Germinal center (tissue), 1 donor: ENCODE measurements at places on chromosomes 7 and 10.

DNA sequence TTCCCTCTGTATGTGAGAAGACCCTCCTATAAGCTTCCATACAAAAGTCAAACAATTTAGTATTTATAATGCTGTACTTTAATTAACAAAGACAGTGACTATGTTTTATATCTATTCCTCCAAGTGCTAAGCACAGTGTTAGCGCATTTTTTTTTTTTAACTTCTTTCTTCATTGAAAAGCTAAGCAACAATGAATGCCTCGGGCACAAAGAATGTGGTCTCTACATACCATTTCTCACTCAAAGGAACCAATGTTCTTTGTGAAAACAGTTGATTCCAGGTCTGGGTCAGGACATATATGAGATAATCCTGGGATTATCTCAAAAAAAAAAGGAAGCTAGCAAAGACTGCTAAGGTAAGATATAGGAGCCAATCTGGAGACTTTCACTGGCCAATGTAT, 26.2 kb upstream of the REEP3 start:
- no peak for DNase-seq

DNA sequence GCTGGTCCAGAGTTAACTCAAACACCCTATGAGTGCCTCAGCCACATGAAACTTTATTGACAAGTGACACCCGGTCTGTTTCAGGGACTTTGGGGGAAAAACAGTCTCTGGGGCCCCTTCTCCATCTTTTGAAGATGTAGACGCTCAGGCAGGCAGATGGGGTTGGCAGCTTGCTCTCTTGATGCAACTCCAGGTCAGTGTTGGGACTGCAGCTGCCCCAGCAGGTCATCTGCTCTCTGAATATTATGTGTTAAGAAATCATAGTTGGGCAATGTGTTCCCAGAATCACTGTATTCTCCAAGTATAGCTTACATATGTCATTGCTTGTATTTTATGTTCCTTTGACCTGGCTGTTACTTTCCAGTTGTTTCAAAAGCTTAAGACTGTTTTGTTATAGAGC, 544.9 kb upstream of the MGMT start:
- no peak for DNase-seq

DNA sequence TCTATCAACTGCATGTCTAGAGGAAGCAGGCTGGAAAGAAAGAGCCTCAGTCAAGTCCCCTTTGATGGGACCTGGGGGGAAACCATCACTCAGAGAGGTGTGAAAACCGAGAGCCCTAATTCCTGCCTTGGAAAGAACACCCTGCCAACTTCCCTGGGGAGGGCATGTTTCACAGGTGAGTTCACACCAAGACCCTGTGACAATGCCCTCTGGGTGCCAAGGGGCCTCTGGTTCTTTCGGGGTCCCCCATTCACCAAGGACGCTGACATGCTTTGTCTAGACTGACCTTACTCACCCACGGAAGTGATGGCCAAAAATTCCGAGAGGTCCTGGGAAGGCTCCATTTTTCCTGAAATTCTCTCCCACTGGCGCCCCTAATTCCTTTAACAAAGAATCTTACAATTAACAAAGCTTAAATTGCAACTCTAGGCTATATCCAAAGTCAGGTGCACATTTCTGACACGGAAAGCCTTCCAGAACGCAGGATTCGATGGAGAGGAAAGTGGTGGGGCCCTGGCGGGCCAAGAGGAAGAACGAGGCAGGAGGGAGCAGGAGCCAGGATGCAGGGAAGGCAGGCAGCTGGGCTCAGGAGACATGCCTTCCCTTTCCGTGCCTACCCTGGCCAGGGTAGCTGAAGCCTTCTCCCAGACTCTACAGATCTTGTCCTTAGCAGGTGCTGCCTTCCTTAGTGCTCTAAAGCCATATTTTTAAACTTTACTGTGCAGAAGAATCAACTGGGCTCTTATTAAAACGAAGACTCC, 23.7 kb downstream of the VSTM4 start:
- DNase-seq = no peak

GRCh38 chr7:105664816-105665525, 83.7 kb upstream of the EFCAB10 start:
- no peak for DNase-seq

DNA sequence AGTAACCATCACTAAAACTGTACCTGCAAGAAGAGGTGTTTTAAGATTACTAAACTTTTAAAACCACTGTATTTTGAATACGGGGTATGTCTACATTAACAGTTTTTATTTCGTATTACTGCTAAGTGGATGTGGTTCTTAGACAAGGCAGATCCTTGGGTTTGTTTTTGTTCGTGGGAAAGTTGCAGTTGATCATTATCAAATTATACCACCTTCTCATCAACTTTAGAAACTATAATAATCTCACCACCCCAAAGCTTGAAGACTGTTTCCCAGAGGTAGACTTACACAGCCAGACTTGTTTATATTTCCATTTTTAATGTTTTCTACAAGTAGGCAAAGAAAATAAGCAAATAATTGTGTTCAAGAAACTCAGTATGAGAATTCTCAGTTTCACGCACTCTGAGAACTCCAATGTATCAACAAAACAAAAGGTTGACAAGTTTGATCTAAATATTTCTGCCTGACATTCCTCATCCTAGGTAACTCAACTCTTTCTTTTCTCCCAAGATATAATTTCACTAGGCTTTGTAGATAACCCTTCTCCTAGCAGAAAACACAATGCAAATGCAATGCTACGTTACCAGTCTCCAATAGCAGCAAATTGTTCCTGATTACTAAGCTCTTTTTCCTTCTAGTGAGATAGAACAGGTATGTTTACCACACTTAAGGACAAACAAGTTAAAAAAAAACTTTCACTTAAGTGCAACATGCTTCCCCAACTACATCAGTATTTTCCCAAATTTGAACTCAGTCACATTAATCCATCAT, 36.0 kb downstream of the IGF2BP3 start:
- no peak for DNase-seq

DNA sequence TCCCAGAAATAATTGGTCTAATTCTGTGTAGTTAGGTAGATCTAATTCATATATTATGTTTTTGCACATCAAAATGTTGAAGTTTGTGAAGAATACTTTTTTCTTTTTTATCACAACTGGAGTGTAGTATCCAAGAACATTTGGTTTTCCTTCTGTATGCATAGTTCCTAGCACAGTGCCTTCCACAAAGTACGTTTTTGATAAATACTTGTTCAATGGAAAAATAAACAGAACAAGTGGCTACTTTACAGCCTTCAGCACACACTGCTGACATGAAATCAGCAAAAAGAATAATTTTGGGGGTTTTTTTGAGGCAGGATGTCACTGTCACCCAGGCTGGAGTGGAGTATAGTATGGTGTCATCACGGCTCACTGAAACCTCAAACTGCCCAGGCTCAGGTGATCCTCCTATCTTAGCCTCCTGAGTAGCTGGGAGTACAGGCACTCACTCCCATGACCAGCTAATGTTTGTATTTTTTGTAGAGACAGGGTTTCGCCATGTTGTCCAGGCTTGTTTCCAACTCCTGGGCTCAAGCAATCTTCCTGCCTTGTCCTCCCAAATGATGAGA, 27.9 kb downstream of the TARP start:
- DNase-seq = no peak

- no peak for DNase-seq
Observed at GRCh38 chr10:5419466-5420094, 7.2 kb downstream of the NET1 start.

GRCh38 chr10:67815571-67816059, 22.4 kb downstream of the DNAJC12 start:
- no peak for DNase-seq

DNA sequence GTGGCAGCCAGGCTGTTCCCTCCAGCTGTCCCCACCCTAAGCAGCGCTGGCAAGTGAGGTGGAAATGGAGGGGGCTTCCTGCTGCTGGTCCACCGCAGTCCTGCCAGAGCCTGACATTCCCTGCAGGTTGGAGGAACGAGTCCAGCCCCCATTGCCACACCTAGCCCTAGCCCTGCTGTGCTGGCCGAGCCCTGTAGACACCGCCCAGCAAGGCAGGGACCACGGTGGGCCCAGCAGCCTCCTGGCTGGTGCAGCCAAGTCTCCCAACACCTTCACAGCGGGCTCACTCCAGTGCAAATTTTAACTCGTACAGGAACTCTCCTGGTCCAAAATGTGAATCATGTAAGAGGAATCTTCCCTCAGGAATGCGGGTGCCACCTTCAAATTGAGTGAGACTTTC, 116.3 kb downstream of the PAXIP1 start:
- DNase-seq = no peak

DNA sequence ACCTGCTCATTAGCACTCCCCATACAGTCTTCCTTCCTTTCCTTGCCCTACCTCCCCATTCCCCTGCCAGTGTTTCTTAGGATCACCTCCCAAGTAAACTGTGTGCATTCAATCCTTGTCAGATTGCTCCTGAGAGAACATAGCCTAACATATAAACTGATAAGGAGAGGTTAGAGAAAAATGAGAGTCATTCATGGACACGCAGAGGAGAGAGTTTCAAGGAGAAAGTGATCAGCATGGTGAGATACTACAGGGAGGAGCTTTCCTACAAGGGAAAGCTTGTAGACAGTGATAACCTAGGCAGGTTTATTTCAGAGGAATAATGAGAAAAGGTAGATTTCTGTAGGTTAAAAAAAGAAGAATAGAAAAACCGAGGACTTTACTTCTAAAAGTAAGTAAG, 2.8 kb upstream of the ZC3HAV1L start:
- no peak for DNase-seq

- DNase-seq = no peak
Observed at GRCh38 chr10:112724404-112724991, 225.5 kb upstream of the TCF7L2 start.

GRCh38 chr10:90930070-90930837, 9.4 kb upstream of the ANKRD1 start:
- no peak for DNase-seq

- no peak for DNase-seq
Observed at GRCh38 chr7:70710011-70710480, 421.9 kb upstream of the GALNT17 start.

DNA sequence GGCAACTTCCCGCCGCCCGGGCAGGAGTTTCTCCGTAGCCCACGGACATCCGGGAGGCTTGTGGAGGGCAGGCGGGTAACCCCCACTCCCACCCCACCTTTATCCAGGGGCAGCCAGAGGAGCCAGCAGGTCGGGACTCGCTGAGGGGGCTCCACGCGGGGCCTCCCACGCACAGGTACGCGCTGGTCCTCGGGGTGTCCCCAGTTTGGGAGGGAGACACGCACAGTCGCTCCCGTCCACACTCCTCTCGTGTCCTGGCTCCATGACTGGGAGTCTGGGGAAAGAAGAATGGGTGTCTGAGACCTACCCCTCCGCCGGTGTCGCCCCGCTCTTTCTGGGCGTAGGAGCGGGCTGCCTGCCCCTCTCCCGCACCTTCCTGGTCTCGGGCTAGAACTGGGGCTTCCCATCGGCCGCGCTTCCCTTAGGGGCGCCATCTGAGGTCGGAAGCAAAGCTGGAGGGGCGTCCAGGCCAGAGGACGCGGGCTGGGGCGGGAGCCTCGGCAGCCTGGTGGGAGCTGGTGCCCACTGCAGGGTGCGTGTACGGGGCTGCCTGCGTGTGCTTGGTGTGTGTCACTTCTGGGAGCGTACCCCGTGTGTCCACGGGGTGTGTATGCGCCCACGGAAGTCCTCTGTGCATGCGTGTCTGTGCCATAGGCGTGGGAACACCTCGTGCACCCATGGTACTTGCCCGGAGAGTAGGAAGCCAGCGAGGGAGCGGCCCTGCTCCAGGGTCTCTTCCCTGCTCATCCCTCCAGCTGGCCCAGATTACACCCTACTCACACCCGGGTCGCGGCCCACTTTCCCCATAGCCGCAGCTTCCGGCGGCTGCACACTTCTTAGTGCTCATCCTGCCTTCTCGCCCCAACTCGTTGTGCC, 73.0 kb upstream of the LEP start:
- DNase-seq = no peak

DNA sequence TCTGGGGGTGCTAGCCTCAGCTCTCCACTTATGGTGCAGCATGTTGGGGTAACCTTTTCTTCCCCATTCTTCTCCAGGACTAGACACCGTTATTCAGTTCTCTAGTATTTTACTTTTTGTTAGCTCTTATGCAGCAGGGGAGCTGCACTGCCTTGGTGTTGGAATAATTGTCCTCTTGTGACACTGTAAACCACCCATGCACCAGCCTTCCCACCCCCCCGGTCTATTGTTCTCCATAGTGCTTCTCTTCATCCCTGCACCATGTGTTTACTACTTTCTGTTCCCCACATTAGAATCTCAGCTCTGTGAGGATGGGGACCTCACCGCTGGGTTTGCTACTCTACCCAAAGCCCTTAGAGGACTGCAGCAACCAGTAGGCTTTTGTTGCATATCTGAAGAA, 230.7 kb downstream of the RPS24 start:
- no peak for DNase-seq

DNA sequence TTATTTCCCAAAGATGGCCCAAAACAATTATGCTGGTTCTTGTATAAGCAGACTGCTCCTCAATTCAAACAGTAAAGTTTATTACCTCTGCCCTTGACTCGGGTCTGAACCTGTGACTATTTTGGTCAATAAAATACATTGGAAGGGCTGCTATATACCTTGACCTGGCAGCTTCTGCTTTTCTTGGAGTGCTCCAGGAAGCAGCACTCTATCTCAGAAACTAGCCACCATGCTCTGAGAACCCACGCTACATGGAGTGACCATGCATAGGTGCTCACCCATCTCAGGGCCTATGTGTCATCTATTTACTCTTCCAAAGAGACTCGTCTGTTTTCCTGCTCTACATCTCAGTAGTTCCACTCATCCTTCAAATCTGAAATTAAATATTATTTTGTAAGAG, 299.9 kb downstream of the AHR start:
- no peak for DNase-seq

GRCh38 chr10:29033311-29033940, 255.4 kb upstream of the LYZL1 start:
- peak; percentile 13 for DNase-seq
